Glomerular endothelial cell (primary cell): ENCODE measurements at places on chromosomes 16 and 17. TPM values are rescaled to one million over a fixed set of nuclear protein-coding genes. Genes with fewer than 3 reads are reported as not detected.

DNA sequence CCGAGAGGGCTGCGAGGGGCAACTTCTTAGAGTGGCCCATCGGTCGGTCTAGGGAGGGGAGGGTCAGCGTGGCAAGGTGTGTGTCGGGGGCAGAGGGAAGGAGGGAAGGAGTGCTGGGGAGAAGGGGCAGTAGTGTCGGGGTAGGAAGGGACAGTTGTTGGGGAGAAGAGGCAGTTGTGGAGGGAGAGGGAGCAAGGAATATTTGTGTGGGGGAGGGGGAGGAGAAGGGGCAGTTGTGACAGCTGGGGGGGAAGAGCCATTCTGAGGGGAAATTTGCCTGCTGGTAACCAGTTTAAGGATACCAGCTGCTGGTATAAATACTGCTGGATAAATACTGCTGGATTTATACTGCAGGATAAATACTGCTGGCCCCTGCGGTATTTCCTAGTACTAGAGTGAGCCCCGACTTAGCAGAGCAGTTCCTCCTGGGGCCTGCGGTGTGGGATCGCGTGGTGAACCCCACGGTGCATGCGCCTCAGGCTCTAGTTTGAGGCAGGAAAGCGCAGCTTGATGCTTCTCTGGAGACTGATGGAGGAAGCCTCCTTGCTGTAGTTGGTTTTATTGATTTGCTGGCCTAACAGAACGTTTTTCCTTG lies 309 bp downstream of the DNAH2 start:
- DNase-seq: no peak

GRCh38 chr17:66508896-66509844 lies 206.8 kb downstream of the PRKCA start:
- no peak for DNase-seq

ITGA2B gene
- 0.23 and 0.24 TPM in 2 replicates for total RNA-seq

TSNAXIP1 gene
- 0.39 and 0.88 TPM in 2 replicates for total RNA-seq

DNA sequence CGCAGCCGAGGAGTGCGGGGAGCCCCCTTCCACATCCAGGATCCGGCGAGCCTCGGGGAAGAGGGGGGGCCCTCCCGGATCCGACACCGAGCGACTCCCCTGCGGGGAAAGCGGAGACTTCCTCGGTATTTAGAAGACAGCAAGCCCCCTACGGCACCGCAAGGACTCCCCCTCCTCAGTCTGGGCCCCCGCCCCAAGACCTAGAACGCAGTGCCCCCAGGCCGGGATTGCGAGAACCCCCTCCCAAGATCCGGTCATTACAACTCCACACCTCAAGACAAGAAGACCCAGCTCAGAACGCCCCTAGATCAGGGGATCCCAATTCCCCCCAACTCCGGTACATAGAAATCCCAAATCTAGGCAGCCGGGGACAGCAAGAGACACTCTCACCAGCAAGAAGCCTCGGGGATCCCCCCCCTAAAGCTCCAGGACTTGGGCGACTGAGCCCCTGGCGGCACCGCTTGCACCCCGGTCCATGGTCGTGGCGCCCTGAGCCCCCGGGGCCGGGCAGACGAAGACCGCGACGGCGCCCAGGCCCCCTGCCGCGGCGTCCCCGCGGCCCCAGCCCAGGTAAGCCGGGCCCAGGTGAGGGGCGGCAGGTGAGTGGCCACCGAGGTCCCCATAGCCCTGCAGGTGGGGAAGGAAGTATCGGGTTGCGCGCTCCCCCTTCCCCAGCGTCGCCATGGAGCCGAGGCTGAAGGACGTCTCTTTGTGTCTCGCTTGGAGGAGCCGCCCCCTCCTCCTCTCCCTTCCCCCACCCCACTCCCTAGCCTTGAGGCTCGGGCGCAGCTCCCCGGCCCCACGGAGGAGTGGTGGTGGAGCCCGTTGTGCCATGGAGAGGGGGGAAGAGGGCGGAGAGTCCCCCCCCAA lies 641 bp downstream of the SBK1 start:
- no peak for DNase-seq

DNA sequence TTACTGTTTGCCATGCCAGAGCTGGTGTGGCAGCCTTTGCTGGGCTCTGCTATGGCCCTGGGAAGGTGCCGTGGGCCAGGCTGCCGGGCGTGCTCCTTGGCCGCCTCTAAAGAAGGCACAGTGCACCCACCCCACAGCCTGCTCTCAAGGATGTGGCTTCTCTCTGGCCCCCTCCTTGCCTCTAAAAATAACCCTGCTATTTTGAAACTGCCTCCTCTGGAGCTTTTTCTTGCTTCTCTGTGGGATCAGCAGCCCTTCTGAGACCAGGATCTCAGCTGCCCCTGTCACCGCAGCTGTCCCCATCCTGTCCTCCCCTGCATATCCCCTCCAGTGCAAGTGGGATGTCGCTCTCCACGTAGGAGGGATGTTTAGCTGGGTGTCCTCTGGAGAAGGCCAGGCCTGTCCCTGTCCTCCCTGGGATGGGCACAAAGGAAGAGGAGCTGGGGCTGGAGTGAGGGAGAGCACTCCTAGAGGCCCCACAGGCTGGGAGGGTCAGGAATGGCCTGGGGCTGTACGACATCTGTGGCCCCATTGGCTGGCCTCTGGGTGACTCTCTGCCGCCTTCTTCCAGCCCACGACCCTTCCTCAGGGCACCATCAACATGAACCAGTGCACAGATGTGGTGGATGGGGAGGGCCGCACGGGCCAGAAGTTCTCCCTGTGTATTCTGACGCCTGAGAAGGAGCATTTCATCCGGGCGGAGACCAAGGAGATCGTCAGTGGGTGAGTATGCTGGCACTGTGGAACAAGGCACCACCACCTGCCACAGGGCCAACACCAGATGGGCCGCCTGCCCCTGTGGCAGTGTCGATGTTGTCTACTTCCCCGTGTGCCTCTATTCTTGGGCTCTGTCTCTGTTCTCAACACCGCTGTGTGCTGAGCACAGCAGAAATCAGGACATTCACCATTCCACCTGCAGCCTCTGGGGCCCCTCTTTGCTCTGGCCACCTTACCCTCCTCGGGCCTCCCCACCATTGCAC lies 79.7 kb downstream of the PLD6 start:
- DNase-seq: no peak

SALL1 gene
- total RNA-seq: 1.5 and 2.9 TPM in 2 replicates

- no peak for DNase-seq
These were observed 134.2 kb upstream of the CIBAR2 start for GRCh38 chr16:85246473-85246872.

DNA sequence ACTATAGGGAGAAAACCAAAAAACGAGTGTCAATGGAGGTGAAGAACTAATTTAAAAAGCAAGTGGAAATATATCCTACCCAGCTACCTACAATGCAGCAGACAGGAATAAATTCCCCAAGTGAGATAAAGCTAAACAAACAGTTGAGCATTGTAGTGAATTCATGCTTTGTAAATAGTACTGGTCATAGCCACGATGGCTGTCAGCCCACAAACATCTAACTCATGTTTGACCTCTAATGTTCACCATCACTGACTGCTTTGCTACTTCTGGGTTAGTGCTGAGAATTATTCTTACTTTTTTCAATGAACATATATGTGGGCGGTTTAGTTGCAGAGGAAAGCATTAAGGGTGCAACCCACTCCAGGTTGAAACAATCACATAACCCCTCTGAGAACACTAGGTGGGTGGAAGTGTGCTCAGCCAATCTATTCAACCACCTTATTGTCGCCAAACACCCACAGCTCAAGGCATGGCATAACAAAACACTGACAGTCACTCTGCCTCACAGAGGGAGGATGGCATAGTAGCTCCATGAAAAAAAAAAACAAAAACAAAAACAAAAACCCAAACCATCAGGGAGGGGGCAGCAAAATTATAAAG lies 264.1 kb downstream of the ZFHX3 start:
- no peak for DNase-seq

GRCh38 chr16:78235876-78236275 lies 136.4 kb downstream of the WWOX start:
- no peak for DNase-seq

- no peak for DNase-seq
These were observed 8.0 kb upstream of the MYH2 start for GRCh38 chr17:10557422-10557821.

DNA sequence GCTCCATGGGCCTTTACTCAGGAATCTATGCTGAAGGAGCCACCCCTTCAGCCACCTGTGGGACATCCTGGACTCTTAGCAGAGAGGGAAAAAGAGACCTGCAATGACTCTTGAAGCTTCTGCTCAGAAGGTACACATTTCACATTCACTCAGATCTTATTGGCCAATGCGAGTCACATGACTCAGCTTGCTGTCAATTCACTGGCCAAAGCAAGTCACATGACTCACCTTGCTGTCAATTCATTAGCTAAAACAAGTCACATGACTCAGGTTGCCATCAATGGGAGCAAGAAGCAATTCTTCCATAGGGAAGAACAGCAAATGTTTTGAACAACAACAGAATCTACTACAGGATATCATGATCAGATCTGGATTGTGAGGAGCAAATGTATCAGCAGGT lies 233.4 kb downstream of the SHISA9 start:
- no peak for DNase-seq

- no peak for DNase-seq
These were observed 40.9 kb upstream of the MEOX1 start for GRCh38 chr17:43702637-43703036.

GRCh38 chr17:81549031-81549557 lies 3.1 kb downstream of the FAAP100 start:
- no peak for DNase-seq

- no peak for DNase-seq
These were observed 6.4 kb downstream of the NFE2L1 start for GRCh38 chr17:48054238-48055185.

DNA sequence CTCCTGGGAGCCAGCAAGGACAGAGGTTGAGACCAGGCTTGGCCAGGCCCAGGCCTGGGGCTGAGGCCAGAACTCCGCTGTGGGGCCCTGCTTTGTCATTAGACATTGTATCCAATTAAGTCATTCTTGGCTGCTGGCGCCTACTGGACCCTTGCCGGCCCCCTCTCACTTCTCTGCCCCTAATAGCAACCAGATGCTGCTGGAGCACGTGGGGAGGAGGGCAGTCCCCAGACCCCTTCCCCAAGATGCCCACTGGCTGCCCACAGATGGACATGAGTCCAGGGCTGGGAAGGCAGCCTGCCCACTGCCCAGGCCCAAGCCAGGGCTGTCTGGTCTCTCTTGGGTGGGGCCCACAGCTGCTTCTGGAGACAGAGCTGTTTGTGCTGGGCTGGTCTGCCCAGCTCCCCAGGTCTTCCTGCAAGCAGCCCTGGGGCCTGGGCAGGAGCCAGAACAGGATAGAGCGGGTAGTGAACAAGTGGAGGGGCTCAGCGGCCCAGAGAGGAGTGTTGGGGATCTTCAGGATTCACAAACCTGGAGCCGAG lies 7.8 kb downstream of the PLXDC1 start:
- no peak for DNase-seq

DNA sequence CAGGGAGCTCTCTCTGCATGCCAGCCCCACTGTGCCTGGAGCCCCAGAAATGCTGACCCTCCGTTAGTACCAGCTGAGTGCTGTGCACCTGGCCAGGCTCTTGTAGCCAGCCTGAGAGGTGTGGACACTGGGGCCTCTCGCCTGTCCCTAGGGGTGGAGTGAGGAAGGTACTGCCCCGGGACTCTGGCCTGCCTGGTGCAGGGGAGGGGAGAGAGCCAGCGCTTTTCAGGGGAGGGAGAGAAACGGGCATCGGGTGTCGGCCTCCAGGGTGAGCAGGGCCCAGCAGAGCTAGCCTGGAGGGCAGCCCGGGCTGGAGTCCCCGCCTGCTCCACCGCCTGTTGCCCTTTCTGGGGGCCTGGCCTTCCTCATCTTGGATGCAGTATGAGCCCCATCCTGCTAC lies 13.1 kb downstream of the MAP2K3 start:
- no peak for DNase-seq

CLEC18A gene
- total RNA-seq: 1.7 TPM in 1 of 2 replicates, not detected in the other

DNA sequence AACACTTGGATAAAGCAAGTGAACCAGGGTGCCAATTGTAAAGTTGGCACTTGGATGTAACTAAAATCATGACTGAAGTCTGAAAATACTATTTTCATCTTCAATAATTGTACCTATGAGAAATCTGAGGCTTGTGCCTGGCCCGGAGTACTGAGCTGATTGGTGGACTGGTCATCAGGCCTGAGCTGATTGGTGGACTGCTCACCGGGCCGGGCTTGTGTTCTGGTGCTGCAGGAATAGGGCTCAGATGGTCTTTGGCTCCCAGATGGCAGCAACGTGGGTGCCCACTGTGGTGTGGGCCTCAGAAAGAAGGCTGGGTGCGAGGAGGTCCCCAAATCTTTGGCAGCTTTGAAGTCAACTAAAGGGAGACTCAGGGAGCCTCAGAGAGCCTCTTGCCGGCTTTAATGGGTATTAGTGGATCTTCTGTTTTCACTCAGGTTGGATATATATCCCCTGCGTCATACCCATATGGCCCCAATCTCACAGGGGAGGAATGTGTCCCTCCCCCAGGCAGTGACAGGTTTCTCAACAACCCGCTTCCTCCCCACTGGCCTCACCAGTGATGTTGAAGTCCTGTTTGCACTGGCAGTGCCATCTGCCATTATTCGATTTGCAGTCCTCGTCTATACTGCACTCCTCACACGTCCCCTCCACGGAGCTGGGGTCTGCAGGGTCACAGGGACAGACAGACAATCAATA lies 4.7 kb downstream of the UMOD start:
- DNase-seq: no peak

CCL3 gene
- not detected in 2 replicates for total RNA-seq

DNA sequence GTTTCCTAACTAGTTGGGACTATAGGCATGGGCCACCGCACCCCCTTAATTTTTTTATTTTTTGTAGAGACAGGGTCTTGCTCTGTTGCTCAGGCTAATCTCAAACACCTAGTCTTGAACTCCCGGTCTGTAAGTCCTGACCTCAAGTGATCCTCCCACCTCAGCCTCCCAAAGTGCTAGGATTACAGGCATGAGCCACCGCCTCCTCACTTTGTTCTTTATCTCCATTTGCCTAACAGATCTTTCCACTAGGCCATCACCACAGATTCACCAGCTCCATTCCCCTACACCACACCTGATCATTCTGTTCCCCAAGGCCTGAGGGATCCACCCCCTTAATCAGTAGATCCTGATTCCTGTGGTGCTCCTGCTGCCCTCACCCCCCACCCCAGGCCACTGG lies 7.6 kb upstream of the ZNF629 start:
- no peak for DNase-seq

- no peak for DNase-seq
These were observed 14.9 kb downstream of the TSR1 start for GRCh38 chr17:2321399-2321798.

GRCh38 chr16:58815181-58815888 lies 81.2 kb upstream of the GOT2 start:
- no peak for DNase-seq

GNGT2 gene
- 1.4 and 2.9 TPM in 2 replicates for total RNA-seq

DNA sequence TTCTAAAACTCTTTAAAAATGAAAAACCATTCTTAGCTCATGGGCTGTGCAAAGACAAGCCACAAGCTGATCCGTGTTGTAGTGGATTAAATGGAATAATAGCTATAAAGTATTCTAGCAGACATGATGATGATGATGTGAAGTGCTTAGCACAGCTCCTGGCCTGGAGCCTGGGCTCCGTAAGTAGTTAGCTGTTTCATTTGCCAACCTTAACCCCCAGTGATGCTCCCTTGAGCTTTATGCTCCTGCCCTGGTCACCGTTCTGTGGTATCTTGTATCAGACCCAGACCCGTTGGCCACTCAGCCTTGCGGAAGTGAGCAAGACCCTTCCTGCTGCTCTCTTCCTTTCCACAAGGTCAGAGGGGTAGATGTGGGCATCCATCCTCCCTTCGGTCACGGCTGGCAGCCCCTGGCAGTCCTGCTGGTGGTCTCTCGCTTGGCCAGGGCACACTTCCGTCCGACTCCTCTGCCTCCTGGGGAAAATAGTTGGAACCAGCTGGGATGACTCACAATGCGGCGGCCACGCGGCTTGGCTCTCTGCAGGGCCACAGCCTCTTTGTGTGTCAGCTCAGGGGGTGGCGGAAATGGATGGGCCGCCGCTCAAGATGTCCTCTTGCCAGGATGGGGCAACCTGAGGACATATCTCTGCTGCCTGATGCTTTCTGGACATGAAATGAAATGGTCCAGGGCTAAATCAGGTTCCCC lies 79.1 kb downstream of the GPR139 start:
- DNase-seq: no peak
